GM12878 (cell line): ENCODE measurements at places on chromosomes 5 and 9.

- H3K27ac ChIP-seq: no peak overlapping the region
- no peak for DNase-seq
- H3K27me3 ChIP-seq: no peaks in the 10 kb centered on the region
- no peak overlapping the region for H3K4me3 ChIP-seq
- H3K36me3 ChIP-seq: no peaks in the 10 kb centered on the region
- H3K4me1 ChIP-seq: no peaks in the 10 kb centered on the region
These were observed 187.3 kb downstream of the RAB3C start for GRCh38 chr5:58770136-58770535.

- H3K27ac ChIP-seq: no peak overlapping the region
- no peaks in the 10 kb centered on the region for H3K4me1 ChIP-seq
- H3K27me3 ChIP-seq: no peaks in the 10 kb centered on the region
These were observed 362.6 kb upstream of the SMC2 start for GRCh38 chr9:103731541-103731940.

DNA sequence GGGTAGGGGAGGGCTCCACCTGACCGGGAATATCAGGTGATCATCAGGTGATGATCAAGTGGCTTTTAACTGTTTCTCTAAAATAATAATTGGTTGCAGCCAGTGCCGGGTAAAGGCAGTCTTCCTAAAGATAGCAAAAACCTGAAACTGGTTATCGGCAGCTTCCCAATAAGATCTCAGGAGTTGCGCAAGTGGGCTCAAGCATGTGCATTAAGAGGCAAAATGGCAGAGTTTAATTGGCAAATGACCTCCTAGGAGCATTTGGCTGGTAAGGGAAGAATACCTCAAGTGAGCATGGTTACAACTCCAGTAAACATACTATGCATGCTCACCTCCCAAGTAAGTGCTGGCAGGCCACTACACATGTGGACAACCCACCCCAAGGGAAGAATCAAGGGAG, 4.2 kb downstream of the C1QTNF3 start:
- no peak for DNase-seq
- H3K4me1 ChIP-seq: peaks cover 2% of the 10 kb centered on the region; the same call in 1 of the 2 replicates
- H3K4me3 ChIP-seq: no peak overlapping the region
- no peaks in the 10 kb centered on the region for H3K36me3 ChIP-seq
- H3K27ac ChIP-seq: no peak overlapping the region

DNA sequence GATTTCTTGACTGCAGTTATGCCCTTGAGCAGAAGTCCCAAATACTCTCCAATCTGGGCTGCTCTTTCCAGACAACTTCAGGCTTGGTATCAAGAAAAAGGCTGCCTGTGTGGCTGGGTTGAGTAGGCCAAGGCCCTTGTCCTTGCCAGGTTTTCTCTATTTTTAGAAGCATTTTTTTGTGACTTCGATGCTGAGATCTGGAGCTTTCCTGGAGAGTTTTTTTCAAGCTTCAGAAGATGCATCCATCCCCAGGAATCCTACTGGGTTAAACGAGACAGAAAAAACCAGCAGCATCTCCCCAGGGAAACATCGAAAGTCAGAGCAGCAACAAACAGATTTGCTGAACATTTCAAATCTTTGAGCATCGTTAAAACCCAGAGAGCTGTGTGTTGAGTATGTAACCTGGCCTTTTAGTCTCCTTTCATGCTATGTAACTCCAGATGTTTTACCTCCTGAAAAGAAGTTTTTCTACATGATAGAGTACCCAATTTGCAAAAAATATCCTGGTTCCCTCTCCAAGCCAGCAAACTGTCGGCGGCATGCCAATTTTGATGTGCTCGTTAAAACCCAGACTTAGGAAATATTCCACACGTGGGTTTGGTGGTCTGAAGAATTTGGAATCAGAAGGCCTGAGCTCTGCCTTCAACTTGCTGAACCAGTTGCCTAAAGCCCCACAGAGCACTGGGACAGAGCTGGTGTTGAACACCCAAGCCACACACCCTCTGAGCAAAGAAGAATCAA, 98.1 kb upstream of the ALDH1B1 start:
- no peaks in the 10 kb centered on the region for H3K4me1 ChIP-seq
- no peak overlapping the region for H3K27ac ChIP-seq
- no peak for DNase-seq
- no peaks in the 10 kb centered on the region for H3K36me3 ChIP-seq

GRCh38 chr5:68875351-68875750, 218.5 kb upstream of the SLC30A5 start:
- no peaks in the 10 kb centered on the region for H3K4me1 ChIP-seq
- no peaks in the 10 kb centered on the region for H3K27me3 ChIP-seq
- H3K36me3 ChIP-seq: no peaks in the 10 kb centered on the region
- DNase-seq: no peak

GRCh38 chr5:168728546-168729211, 149.5 kb upstream of the PANK3 start:
- DNase-seq: no peak
- no peaks in the 10 kb centered on the region for H3K36me3 ChIP-seq
- H3K4me3 ChIP-seq: no peak overlapping the region
- no peaks in the 10 kb centered on the region for H3K27me3 ChIP-seq
- no peak overlapping the region for H3K27ac ChIP-seq
- H3K4me1 ChIP-seq: no peaks in the 10 kb centered on the region

DNA sequence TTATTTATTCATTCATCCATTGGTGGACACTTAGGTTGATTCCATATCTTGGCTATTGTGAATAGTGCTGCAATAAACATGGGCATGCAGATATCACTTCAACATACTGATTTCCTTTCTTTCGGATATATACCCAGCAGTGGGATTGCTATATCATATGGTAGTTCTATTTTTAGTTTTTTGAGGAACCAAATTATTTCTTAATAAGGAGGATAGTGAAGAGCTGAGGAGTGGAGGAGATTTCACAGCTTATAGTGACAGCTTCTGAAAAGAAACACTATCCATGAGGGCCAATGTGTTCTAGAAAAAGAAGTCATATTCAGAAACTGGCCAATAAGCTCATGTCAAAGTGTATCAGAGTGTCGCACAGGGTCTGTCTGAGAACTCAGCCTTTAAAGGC, 183.3 kb downstream of the SEC61B start:
- H3K36me3 ChIP-seq: no peaks in the 10 kb centered on the region
- no peak overlapping the region for H3K27ac ChIP-seq
- no peak for DNase-seq
- no peaks in the 10 kb centered on the region for H3K27me3 ChIP-seq

DNA sequence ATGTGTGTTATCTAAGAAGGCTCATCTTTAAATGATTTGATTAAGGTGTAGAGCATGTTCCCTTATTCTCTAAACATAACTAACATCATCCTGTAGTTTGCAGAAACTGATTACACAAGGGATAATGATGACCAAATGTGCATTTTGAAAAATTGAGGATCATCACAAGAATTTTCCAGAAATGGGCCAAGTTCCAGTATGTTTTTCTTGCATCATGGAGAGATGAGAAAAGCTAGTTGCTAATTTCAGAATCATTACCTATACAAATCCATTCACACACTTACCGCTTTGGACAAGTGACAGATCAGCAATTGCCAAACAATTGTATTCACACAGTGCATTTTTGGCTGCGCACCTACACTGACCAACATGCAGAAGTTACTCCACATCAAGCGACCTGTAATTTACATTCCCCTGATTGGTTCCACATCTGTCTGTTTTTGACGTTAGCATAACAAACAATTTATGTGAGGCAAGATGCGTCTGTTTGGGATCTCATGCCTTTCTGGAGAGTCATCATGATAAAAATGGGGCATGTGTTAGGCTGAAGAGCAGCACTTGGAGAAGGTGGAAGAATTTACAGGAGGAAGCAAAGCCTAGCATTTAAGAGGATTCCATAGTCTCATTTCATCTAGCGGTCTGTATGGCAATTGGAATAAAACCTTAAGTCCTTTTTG, 2.8 kb upstream of the BNC2 start:
- H3K27ac ChIP-seq: no peak overlapping the region
- no peaks in the 10 kb centered on the region for H3K36me3 ChIP-seq
- H3K4me3 ChIP-seq: no peak overlapping the region

DNA sequence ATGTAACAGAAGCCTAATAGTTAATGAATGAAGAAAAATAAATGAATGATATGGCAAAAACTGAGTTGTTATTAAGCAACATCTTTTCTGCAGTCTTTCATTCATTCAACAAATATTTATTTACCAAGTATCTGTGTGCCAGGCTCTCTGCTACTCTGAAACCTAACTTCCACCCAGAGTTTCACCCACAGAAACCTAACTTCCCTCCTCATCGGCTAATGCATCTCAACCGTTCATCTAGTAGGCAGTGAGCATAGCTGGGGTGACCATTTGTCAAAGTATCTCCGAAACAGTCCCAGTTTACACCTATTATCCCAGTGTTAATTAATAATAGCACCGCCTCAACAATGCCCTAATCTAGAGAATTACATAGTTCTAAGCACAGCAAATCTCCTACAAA, 1.5 kb downstream of the TTC39B start:
- H3K27me3 ChIP-seq: no peaks in the 10 kb centered on the region
- no peak overlapping the region for H3K4me3 ChIP-seq
- peaks cover 8% of the 10 kb centered on the region; the same call in 1 of the 2 replicates for H3K4me1 ChIP-seq
- DNase-seq: no peak

- H3K4me3 ChIP-seq: no peak overlapping the region
- no peak overlapping the region for H3K27ac ChIP-seq
- no peaks in the 10 kb centered on the region for H3K36me3 ChIP-seq
These were observed 17.0 kb upstream of the MOCS2 start for GRCh38 chr5:53126521-53126920.

GRCh38 chr9:95283673-95284072, 33.8 kb downstream of the FANCC start:
- no peaks in the 10 kb centered on the region for H3K36me3 ChIP-seq
- no peaks in the 10 kb centered on the region for H3K4me1 ChIP-seq
- DNase-seq: no peak
- no peak overlapping the region for H3K4me3 ChIP-seq
- H3K27me3 ChIP-seq: no peaks in the 10 kb centered on the region

DNA sequence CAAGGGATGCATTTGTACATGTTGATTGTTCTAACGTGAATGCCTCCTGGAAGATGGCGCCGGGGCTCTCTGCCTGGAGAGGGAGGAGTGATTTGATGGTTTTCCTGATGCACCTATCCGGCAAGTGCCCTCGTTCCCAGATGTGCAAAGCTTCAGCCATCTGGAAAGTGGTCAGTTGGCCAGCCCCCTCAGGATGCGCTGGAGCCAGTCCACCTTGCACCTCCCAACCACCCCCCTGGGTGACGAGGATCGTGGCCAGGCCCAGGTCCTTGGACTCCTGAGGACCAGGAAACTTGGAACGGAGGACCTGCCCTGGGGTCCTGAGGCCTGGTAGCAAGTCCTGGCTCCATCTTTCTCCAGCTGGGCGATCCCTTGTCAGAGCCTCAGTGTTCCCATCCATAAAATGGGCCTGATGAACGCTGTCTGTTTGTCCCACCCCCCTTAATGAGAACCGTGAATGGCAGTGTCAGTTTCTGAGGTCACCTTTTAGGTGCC, 23.6 kb upstream of the RNU6ATAC start:
- no peak for DNase-seq
- no peak overlapping the region for H3K4me3 ChIP-seq
- H3K36me3 ChIP-seq: no peaks in the 10 kb centered on the region
- no peak overlapping the region for H3K27ac ChIP-seq

DNA sequence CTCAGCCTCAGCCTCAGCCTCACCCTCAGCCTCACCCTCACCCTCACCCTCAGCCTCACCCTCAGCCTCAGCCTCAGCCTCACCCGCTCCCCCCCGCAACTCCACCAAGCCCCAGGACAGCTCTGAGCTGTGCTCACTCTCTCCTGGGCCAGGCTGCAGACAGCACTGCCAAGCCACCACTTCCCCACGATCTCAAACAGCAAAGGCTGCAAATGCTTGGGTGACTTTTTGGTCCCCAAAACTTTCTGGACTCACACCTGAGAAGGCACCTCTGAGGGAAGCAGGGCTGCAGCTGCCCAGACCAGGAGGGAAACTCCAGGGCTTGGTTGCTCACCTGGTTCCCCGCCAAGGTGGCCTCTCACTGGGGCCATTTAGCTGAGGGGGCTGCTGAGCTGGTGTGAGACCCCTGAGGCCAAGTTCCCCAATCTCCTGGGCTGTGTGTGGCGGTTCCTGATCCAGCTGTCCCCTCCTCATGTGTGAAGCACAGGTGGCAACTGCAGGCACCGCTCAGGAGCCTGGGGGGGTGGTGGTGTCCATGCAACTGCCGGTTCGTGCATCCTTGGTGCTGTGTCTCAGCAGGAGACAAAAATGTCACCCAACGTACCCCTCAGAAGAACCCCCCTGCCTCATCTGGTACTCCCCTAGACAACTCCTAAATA, 17.8 kb downstream of the MRPL36 start:
- H3K27me3 ChIP-seq: no peaks in the 10 kb centered on the region
- peaks cover 35% of the 10 kb centered on the region for H3K4me1 ChIP-seq
- peak overlapping the region; percentile 75 for H3K27ac ChIP-seq
- no peak overlapping the region for H3K4me3 ChIP-seq
- no peak for DNase-seq

GRCh38 chr9:34276772-34277171, 52.3 kb downstream of the KIF24 start:
- no peak overlapping the region for H3K4me3 ChIP-seq
- no peaks in the 10 kb centered on the region for H3K4me1 ChIP-seq
- H3K36me3 ChIP-seq: no peaks in the 10 kb centered on the region
- H3K27ac ChIP-seq: no peak overlapping the region
- DNase-seq: no peak
- H3K27me3 ChIP-seq: no peaks in the 10 kb centered on the region

DNA sequence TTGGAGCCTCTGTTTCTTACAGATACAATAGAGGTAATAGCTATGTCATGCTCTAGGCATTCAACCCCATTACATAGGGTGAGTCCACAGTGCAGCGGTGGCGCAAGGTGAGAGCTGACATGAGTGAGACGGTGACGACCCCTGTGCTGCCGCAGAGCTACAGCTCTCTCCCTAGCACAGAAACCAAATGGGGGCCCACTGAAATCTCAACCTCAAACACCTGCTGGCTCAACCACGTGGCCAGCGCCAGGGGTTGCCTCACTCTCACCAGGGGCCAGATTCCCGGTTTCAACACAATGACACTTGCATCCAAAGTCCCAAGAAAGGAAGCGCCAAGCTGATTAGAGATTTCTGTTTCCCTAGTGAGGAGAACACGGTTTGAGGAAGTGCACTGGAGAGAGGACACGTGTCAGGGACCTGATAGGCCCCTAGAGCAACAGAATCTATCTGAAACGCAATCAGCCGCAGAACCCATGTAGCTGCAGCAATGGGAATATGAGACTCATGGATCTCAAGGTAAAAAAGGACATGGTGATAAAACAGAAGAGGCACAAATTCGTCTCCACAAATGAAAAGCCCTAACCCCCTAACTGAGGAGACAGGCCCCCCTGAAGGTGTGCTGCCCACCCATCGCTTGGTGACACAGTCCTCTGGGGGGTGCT, 114.3 kb downstream of the CRB2 start:
- H3K36me3 ChIP-seq: no peaks in the 10 kb centered on the region; the same call in 1 of the 2 replicates
- H3K27me3 ChIP-seq: no peaks in the 10 kb centered on the region
- no peak overlapping the region for H3K27ac ChIP-seq

DNA sequence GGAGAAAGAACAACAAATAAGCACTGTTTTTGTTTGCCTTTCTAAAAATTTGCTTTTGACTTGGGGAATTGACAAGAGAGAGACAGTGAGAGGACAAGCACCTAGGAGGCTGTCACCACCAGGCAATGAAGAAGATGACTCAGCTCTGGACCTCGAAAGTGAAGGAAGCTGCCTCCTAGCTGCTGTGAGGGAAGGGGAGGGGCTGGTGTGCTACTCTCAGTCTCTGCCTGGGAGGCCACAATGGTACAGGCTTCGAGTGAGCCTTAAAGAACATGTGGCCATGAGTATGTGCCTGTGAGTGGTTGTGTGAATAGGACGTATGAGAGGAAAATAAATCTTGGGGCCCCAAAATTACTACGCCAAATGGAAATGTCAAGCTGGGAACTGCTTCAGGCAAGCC, 7.1 kb upstream of the PLK2 start:
- no peak overlapping the region for H3K27ac ChIP-seq
- H3K4me1 ChIP-seq: peaks cover 3% of the 10 kb centered on the region; the same call in 1 of the 2 replicates
- H3K4me3 ChIP-seq: no peak overlapping the region
- no peaks in the 10 kb centered on the region for H3K36me3 ChIP-seq
